Epithelial cell of proximal tubule (primary cell): ENCODE measurements at places on chromosomes 5 and 9. TPM values are rescaled to one million over a fixed set of nuclear protein-coding genes. Genes with fewer than 3 reads are reported as not detected.

The NSG2 gene
- total RNA-seq, result not detected in 2 replicates

The SLC25A48 gene
- not detected in 2 replicates for total RNA-seq

The MAMDC2 gene
- 5.5 and 6.6 TPM in 2 replicates for total RNA-seq

The UIMC1 gene
- total RNA-seq, result 15.6 and 21.6 TPM in 2 replicates

The SARDH gene
- 0.07 and 0.92 TPM in 2 replicates for total RNA-seq

The RNF183 gene
- 3.9 TPM in 1 of 2 replicates, not detected in the other for total RNA-seq

The UBE2QL1 gene
- not detected in 2 replicates for total RNA-seq

The SLC36A3 gene
- not detected in 2 replicates for total RNA-seq

The SAXO1 gene
- total RNA-seq, result not detected in 2 replicates

The GRM6 gene
- not detected in 2 replicates for total RNA-seq

The SMIM33 gene
- total RNA-seq, result not detected in 2 replicates

The SOHLH1 gene
- not detected in 2 replicates for total RNA-seq

GRCh38 chr9:25939126-25939525 lies 260.9 kb upstream of the TUSC1 start:
- no peak for DNase-seq

GRCh38 chr5:177327539-177328522 lies 16.1 kb upstream of the MXD3 start:
- no peak for DNase-seq

- DNase-seq, result peak; percentile 79
These were observed 15.5 kb downstream of the TYRP1 start for GRCh38 chr9:12708562-12709298.

- DNase-seq, result no peak
These were observed 84.3 kb upstream of the SHB start for GRCh38 chr9:38153152-38153909.

DNA sequence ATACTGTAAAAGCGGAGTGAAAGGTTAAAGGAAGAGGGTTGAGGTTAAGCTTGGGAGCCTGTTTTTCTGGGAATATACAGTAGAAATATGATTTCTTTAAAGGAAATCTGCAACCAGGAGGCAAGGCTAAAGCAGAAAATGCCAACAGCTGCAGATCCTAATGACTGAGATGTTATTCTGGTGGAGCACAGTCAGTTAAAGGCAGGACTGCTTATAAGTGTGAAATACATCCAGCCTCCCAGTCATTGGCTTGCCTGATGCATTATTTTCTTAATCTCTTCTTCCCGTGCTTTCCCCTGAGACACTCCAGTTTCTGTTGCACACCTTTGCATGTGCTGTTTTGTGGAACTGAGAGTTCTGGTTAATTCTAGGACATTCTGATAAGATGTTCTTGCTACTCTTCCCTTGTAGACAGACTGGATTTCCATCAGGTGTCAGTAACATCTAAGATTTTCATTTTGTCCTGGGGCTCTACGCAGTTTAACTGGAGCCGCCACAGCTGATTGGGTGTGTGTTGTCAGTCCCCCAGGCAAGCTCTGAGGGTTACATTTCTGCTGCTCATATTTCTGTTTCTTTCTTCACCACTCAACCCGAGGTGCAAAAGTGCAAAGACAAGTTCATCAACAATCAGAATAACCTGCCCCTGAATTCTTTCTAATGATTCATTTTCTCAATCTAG lies 44.4 kb downstream of the CAST start:
- no peak for DNase-seq

DNA sequence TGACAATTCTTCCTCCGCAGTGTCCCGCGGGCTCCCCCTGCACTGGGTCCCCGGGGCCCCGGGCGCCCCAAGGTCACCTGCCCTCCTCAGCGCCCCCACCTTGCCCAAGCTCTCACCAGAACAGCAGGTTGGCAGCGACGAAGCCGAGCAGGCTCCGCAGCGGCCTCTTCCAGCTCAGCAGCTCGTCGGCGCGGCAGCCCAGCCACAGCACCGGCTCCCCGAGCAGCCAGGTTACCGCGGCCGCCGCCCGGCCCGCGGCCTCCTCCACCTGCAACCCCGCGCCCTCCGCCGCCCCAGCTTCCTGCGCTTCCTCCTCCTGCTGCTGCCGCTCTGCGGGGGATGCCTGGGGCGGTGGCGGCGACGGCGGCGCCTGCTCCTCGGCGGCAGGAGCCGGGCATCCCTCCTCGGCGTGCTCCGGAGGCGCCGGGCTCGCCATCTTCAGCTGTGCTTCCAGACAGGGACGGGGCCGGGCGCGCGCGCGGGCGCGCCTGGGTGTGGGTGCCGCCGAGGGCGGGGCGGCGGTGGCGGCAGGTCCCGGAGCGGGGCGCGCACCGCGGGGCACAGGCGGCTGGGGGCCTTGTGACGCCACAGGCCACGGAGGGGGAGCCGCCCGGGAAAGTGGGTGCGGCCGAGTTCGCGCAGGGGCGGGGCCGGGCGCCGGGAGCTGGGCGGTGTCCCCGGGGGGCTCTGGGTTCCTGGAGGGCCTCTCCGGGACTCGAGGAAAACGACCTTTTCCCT lies at the start of gene RETREG1:
Gene RETREG1 (minus strand): TSS at position 462 of the 738 bp plus-strand sequence. CDS start 26 bp downstream, at position 436.
- no peak for DNase-seq

DNA sequence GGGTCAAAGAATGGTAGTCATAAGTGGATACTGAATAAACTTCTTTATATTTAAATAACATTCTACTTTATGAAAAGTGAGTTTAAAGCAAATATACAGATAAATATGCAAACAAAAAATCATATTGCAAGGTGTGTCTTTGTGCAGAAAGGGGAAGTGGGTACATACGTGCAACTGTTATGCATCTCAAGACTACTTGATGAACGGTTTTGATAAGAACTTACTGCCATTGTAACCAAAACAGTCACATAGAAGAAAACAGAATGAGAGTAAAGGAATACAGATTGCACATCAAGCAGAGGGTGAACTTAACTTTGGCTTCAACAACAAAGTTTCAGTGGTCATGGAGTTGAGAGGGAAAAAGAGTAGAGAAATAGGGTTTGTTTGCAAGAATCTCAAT lies 9.9 kb downstream of the CAMK4 start:
- DNase-seq, result no peak

DNA sequence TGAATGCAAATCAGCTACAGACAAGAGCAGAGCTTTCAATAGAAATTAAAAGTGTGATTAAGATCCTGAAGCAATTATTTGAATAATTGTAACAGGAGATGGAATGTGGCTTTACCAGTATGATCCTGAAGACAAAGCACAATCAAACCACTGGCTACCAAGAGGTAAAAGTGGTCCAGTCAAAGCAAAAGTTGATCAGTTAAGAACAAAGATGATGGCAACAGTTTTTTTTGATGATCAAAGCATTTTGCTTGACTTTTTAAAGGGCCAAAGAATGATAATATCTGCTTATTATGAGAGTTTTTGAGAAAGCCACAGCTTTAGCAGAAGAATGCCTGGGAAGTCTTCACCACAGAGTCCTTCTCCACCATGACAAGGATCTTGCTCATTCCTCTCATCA lies 409.2 kb downstream of the CSNK1G3 start:
- DNase-seq, result no peak

DNA sequence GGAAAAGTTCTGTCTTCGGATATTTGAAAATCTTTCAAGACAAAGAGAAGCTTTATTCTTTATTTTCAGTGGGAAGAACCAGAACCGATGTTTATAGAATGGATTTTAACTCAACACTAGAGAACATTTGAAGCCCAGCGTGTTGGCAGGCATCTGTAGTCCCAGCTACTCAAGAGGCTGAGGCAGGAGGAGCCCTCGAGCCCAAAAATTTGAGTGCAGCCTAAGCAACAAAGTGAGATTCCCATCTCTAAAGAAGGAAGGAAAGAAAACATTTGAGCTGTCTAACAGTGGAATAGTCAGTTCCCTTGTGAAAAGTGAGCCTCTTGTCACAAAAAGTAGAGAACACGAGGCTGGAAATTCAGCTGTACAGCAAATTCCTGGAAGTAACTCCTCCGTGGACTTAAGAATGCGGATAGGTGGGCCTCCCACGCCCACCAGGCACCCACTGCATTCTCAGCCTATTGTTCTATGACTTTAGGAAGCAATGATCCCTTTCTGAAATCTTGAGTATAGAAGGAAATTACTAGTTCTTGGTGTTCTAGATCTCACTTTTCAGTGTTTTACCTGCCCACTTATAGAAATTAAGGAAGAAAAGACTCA lies 2.3 kb upstream of the PTPDC1 start:
- DNase-seq, result no peak

DNA sequence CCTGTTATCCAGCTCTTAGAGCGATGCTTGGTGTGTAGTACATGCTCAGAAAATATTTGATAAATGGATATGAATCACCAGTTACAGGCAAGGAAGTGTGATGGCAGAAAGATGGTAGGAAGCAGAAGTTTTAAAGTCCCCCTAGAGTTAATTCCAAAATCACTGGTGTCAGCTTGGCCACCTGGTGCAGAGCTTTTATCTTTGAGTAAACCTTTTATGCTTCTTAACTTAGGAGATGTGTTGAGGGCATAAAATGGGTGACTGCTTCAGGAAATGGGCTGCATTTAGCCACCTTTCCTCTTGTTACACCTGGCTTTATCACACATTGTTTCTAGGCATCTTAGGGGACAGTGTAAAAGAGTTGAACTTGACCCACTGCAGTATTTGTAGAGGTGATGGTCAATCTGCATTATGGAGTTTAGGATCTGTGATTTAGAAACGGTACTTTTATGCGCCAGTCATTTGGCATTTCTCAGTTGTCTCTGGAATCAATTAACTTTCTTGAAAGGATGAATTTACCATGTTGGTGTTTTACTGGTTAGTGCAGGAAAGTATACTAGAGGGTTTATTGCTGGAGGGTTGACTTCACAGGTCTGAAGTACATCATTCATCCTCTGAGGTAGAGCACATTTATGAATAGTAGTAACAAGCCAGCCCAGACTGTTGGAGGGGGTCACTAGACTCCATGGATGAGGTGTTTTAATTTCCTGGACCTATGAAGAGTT lies 7.5 kb upstream of the FAM120AOS start:
- DNase-seq, result no peak

GRCh38 chr9:134063571-134064450 lies 4.0 kb downstream of the BRD3 start:
- DNase-seq, result no peak

GRCh38 chr5:87383216-87383615 lies 29.5 kb downstream of the CCNH start:
- no peak for DNase-seq

GRCh38 chr5:129767927-129768380 lies 20.1 kb downstream of the MINAR2 start:
- DNase-seq, result peak; percentile 58

GRCh38 chr9:99274495-99274894 lies 52.4 kb downstream of the SEC61B start:
- no peak for DNase-seq

DNA sequence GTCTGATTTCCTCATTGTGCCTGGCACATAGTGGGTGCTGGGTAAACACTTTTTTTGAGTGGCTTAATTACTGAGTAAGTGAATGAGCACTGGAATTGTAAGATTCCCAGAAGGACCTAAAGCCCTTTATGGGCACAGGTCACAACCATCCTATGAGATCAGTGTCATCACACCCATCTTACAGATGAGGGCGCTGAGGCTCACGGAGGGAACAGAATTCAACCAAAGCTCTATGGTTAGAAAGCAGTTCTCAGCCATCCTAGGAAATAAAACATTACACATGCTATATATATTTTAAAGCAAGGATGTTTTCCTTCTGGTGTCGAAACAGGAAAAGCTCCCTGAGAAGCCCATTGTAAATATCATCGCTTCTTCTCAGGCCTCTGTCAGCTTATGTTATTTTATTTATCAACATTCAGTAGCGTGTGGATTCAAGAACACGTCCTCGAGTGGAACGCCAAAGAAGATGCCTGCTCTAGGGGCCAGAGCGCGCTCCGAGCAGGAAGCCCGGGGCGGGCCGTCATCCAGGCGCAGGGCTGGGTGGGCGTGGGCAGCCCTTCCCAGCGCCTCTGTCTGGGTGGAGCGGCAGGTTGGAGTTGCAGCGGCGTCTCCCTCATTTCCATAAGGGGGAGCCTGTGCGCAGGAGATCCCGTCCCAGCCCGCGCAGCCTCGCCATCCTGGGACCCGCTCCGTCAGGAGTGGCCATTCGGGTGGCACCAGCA lies 155.8 kb upstream of the SMIM23 start:
- no peak for DNase-seq

GRCh38 chr9:105144076-105144475 lies 100.4 kb upstream of the SLC44A1 start:
- no peak for DNase-seq

DNA sequence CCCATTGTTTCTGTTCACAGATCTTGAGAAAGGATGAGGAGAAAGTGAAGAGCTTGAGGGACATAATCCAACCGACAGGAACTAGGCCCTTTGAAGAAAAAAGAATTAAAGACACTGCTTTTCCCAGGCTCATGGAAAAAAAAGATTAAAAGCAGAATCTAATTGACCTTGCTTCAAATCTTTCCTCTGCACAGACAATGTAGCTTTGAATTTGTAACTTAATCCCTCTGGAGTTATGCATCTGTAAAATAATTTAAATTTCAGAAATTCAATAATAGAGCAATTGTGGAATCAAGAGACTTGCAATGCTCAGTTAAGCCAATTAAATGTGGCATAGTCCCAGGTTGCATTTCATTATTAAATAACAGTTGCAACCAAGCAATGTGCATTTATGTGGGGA lies 64.6 kb downstream of the SVEP1 start:
- no peak for DNase-seq

GRCh38 chr9:130414081-130414731 lies 30.6 kb upstream of the ASS1 start:
- DNase-seq, result no peak

GRCh38 chr5:172667786-172668593 lies 26.9 kb downstream of the NEURL1B start:
- no peak for DNase-seq

DNA sequence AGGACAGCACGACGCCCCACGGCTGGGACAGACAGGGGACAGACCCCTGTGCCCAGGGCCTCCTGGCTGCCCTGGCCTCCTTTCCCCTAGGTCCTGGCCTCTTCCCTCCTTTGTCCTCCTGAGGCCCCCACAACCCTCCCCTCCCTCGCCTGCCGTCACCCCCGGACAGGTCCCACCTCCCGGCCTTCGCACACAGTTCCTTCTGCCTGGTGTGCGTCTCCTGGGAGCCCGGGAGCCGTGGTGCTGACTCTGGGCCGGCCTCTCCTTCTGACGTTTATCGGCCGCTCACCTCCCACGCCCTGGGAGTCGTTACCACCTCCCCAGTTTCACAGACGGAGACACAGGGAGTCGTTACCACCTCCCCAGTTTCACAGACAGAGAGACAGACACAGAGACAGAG lies 25.1 kb upstream of the NOTCH1 start:
- no peak for DNase-seq

GRCh38 chr5:173490681-173491080 lies 125.8 kb downstream of the BOD1 start:
- DNase-seq, result no peak

- DNase-seq, result no peak
These were observed 110.0 kb downstream of the PAM start for GRCh38 chr5:102865171-102865509.

GRCh38 chr5:173138707-173139106 lies 5.6 kb upstream of the BNIP1 start:
- DNase-seq, result no peak

GRCh38 chr5:115941051-115941675 lies 21.1 kb upstream of the LVRN start:
- DNase-seq, result peak; percentile 46

- DNase-seq, result no peak
These were observed 152.4 kb downstream of the LRRC70 start for GRCh38 chr5:62731022-62731421.
